Stimulated activated CD4-positive, alpha-beta T cell treated with anti-CD3 and anti-CD28 coated beads, Interleukin-4, amount 100 ng/mL, for 48 hours (primary cell): ENCODE measurements at places on chromosomes 7 and 10.

DNA sequence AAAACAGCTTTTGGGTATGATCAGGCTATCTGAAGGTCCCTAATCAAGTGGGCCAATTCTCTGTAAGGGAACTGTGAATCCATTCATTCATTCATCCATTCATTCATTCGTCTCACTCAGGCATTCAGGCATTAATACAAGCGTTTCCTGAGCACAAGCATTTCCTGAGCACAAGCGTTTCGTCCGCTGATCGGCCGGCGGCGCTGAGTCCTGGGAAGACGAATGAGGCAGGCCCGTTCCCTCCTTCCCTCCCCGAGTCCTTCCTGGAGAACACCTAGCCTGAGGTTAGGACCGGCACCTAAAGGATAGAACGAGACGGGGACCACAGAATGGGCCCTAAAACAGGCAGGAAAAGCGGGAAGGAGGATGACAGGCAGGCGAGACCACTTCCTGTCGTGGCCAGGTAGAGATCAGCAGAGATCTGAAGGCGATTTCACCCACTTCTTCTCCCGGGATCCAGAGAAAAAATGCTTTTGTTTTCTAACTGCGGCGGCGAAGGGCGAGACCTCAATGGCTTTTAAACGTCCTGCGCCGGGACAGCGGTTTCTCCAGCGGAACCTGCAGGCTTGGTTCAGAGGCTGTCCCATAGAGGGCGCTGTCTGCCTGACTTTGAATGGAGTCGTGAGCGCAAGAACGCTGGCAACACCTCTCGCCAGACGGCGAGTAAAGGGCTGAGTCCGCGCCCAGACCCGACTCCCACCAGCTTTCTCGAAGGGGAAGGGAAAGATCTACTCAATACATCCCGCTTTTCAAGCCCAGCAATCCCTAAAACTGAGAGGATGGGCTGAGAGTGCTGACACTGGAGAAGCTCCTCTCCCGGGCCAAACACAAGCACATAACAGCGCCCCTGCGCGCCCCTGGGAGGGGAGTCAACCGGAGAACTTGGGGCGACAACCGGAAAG lies 2.9 kb upstream of the HMX3 start:
- DNase-seq = peak; percentile 86

DNA sequence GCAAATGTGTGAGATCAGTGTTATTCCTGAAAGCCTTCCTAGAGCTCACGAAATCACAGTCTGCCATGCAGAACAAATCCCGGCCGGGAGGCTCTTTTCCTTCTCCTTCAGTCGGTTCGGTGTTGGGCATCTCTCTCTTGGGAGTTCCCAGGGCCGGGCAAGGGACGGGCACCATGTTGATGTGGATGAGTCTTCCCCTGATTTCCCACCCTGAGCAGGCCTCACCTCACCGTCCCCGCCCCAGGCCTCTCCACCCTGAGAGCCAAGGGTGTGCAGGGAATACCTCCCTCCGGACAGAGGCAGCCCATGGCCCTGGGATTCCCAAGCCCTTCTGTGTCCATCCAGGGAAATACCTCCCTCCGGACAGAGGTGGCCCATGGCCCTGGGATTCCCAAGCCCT lies 28.0 kb upstream of the DIP2C start:
- DNase-seq = no peak

DNA sequence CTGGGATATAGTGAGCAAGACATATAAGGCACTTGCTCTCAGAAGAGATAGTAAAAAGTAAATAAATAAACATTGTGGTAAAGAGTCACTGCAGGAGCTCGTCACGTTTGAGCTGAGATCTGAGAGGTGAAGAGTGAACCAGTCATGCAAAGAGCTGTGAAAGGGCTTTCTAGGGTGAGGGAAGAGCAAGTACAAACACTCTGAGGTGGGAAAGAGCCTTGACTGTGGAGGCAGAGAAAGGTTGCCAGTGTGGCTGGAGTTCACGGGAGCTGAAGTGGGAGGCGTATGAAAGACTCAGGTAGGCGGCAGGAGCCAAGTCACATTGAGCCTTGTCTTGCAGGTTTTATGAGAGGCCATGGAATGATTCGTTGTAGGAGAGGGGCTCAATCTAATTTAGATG lies 141.0 kb downstream of the C1GALT1 start:
- DNase-seq = no peak

GRCh38 chr7:20412032-20412431 lies 81.3 kb downstream of the ITGB8 start:
- no peak for DNase-seq
